ENCODE measurements at places on chromosomes 7 and 10.

DNA sequence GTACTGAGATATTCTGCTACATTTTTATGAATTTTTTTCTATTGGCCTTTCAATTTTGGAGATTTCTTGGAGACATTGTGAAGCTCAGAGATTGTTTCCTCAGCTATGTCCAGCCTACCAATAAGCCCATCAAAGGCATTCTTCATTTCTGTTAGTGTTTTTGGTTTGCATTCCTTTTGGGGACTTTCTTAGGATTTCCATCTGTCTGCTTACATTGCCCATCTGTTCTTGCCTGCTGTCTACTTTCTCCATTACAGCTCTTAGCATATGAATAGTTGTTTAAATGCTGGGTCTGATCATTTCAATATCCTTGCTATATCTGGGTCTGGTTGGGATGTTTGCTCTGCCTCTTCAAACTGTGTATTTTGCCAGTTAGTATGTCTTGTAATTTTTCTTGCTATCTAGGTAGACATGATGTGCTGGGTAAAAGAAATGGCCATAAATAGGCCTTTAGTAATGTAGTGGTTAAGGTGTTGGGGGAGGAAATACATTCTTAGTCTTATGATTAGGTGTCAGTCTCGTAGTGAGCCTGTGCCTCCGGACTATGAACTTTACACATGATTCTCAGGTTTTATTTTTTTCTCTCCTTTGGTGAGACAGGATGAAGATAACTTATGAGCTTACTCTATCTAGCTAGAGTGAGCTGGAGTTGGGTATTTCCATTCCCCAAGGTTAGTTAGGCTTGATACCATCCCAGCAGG, 32.6 kb upstream of the NME8 start:
- no peak for DNase-seq

DNA sequence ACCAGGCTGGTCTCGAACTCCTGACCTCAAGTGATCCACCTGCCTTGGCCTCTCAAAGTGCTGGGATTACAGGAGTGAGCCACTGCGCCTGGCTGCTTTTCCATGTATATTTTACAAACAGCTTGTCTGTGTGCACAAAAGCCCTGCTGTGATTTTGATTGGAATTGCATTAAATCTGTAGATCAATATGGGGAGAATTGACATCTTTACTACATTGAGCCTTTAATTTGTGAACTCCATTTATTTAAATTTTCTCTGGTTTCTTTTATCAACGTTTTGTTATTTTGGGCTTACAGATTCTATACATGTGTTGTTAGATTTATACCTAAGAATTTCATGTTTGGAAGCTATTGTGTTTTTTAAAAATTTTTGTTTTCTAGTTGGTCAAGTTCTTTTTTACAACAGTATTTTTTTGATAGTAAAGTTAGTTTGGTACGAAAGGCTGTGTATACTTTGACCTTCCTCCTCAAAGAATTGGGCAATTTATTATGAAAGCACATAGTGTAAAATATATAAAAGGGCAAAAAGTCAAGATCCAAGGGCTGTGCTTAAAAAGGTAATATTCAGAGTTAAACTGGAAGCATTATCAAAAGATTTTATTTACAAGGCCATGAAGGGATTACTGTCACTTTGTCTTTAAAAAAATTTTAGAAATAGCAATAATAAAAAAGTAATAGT, 92.8 kb downstream of the STK31 start:
- no peak for DNase-seq

GRCh38 chr7:100476101-100476780, 2.8 kb downstream of the TSC22D4 start:
- DNase-seq = no peak

- DNase-seq = no peak
These were observed 277.1 kb downstream of the TCERG1L start for GRCh38 chr10:131034451-131034850.

DNA sequence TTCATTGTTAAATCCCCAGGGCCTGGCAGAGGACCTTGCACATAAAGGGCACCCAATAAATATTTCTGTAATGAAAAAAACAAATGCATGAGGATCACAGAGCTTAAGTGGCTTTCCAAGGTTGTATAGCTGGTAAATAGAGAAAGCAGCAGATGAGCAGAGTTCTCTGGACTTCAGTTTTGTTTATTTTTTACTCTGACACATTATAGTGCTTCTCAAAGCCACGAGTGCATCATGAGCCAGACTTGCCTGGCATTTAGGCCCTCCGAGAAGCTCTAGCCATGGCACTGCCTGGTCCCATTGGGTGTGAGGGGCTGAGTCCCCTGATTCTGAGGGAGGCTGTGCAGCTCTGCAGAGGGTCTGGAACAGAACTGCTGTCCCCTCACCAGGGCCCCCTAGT, 87.2 kb upstream of the ZNF32 start:
- DNase-seq = no peak

GRCh38 chr7:139682136-139683013, 95.4 kb downstream of the HIPK2 start:
- no peak for DNase-seq

GRCh38 chr10:34771525-34771924, 43.6 kb downstream of the PARD3 start:
- DNase-seq = no peak

GRCh38 chr10:61487506-61487905, 34.3 kb upstream of the TMEM26 start:
- no peak for DNase-seq

DNA sequence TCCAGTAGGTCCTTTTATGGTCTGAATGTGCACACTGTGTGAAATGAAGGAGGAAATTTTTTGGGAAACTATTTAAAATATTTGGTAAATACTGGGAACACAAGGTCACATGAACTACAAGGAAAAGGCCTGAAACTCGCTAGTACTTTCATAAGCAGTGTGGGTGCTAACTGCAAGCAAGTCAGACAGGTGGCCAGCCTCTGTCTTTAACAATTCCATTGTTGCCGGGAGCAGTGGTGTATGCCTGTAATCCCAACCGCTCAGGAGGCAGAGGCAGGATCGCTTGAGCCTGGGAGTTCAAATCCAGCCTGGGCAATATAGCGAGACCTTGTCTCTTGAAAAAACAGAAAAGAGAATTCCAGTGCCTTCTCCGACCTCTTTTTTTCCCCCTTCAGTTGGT, 37.5 kb downstream of the SMURF1 start:
- no peak for DNase-seq

DNA sequence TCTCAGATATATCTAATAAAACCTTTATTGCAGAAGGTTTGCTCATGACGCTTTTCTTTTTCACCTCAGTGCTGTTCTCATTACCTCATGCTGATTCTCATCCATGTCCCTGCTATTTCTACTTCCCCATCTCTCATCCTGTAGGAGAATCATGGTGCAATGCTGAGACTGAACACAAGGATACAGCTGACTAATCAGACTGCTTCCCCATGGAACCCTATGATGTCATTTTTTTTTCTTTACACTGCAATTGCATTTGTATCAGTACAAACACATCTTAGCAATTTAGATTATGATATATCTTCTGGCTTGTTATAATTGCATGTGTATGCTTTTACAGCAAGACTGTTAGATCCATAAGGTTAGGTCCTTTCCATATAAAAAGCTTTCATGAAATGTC, 93.7 kb downstream of the SEMA3A start:
- no peak for DNase-seq

- DNase-seq = peak; percentile 26
These were observed 68.0 kb downstream of the LANCL2 start for GRCh38 chr7:55432939-55433784.

DNA sequence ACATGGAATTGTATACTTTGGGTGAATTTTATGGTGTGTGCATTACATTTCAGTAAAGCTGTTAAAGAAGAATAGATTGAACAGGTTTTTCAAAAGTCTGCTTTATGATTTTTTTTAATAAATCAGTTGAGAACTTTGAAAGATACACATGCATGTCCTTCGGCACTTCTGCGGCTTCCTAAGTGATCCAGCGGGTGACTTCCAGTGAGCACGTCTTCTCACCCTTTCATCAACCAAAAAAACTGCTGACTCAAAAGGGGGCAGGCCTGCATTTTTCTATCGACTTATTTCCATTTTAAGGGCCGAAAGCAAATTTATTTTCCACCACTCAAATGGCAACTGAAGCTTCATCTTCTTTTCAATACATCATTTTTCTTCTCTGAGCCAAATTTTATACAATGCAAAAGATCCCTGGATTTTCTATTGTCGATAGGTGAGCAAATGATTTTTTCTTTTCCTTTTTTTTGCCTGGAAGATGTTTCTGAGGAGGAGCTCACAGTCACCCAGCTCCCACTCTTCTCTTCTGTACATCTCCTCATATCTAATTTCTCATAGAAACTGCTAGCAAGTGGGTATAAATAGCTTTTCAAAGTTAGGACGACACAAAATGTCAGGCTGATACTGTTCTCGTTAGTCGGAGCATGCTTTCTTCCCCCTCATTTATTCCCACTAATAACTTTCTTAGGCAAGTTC, 10.2 kb downstream of the CHST15 start:
- DNase-seq = no peak

GRCh38 chr10:79179164-79179956, 110.6 kb downstream of the ZMIZ1 start:
- no peak for DNase-seq

DNA sequence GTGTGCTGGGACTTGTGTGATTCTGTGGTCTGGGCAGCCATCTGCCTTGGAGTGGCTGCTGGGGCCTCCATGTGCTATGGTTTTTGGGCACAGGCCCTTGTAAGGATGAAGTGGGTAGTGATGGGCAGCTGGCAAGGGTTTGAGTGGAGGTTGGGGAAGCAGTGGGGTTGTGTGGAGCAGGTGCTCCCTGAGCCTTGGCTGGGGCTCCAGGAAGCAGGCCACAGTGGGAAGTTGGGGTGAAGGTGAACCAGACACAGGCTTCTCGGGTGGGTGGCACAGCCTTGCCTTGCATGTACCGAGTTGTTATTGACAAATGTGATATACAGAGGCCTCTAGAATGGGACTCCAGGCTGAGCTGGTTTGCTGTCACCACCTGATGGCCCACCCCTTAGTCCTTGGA, 82.3 kb downstream of the ADCY1 start:
- DNase-seq = no peak

DNA sequence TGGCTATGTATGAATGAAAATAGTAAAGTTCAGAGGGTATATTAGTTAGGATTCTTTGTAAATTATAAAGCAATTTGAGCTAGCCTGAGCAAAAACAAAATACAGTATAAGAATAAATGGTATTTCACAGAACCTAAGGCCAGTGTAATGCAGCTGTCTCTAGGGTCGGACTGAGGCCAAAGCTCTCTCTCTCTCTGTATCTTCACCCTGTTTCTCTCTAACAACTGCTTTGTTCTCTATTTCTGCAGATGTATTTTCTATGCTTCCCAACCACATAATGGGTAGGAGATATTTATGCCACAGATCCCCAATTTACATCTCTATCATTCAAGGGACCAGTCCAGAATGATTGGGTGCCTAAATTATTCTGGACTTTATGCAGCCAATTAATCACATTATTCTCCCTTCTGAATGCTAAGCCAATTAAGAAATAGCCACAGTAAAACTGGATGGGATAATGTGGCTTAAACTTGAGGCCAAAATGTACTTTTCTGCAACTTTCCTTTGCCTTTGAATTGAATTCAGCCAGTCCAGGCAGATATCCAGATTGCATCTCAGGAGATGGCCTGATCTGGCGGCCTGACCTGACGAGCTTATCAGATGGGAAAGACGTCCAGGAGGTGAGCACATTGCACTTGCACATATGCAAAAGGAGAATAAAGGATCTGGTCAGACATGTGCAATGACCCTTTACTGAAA, 24.6 kb upstream of the IMMP2L start:
- no peak for DNase-seq

GRCh38 chr7:131250331-131250730, 77.3 kb upstream of the MKLN1 start:
- no peak for DNase-seq

- DNase-seq = no peak
These were observed 99.8 kb downstream of the KMT2C start for GRCh38 chr7:152335900-152336571.

DNA sequence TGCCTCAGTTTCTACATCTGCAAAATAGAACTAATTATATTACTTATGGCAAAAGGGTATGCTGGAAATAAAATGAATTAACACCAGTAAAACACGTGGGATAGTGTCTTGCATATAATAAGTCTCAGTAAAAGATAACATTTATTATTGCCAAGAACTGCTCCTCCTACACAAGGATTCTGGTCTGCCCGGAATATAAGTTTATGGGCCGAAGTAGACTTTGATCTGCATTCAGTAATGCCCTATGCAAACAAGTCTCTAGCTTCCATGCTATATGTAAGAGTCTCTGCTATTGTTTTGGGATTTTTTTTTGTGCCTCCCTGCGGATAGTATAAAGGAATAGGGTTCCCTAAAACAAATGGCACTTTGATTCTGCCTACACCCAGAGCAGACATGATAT, 125.6 kb upstream of the SLC26A5 start:
- DNase-seq = no peak

- no peak for DNase-seq
These were observed 29.0 kb upstream of the ZNF273 start for GRCh38 chr7:64874114-64874513.

GRCh38 chr10:88157981-88158465, 294.6 kb downstream of the PTEN start:
- DNase-seq = no peak

DNA sequence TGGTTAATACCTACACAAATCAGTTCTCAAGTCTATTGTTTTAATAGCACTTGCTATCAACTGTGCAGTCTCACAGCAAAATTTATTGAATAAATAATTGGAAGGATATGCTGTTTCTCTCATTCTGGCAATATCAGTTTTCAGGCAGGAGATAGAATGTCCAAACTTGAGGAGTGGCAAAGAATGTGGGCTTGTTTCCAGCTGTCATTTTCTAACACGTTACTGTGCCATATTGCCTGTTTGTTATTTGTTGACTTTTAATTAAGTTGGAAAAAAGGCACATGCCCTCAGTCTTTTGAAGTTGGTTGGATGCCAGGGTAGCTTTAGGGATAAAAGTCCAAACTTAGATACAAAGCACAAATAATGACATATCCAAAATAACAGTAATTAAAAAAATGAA, 52.2 kb downstream of the MAGI2 start:
- DNase-seq = no peak

DNA sequence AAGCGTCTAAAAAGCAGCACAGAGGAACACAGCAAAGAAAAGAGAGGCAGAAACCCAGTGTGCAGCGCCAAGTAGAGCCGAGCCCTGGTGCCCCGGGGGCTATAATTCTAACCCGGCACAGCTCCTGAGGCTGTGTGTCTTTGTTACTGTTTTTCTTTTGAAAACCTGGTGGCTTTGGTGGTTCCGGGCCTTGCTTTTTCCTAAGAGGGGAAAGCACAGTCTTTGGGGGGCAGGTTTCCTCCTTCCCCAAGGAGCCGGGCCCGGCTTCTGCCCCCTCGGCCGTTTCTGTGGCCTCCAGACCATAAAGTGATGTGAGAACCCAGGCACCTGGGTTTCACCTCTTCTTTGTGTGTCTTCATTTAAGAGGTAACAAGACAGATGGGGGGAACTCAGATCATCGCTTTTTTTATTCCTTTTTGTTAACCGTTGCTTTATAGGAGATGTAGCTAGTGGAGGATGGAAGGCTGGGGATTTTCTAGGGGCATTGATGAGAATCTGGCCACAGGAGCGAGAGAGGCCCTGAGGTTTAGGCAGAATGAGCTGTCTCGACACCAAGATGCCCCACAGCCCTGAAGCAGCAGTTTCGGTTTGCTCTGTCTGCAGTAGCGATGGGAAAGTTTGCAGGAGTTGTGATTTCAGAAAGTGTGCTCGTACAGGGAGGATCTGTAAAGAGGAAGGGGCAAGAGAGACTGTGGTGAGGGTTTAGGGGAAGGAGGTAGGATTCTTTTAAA, 367.8 kb upstream of the GALNT17 start:
- DNase-seq = no peak

- no peak for DNase-seq
These were observed 5.6 kb downstream of the STRA8 start for GRCh38 chr7:135239263-135239662.

Measured in C1 segment of cervical spinal cord (tissue), 14 donors.